ENCODE measurements at places on chromosomes 12 and 14. TPM values are rescaled to one million over a fixed set of nuclear protein-coding genes. Genes with fewer than 3 reads are reported as not detected.

DLGAP5 gene
- total RNA-seq: not detected

- no peak for DNase-seq
These were observed 105.3 kb upstream of the BCAT1 start for GRCh38 chr12:25054076-25054782.

ESRRB gene
- total RNA-seq: 0.17 TPM

- no peak for DNase-seq
These were observed 63.0 kb downstream of the CLMN start for GRCh38 chr14:95256776-95257060.

GRCh38 chr12:96140174-96140573, 54.0 kb upstream of the ELK3 start:
- no peak for DNase-seq

RPGRIP1 gene
- not detected for total RNA-seq

GRCh38 chr12:49869816-49870500, 27.1 kb upstream of the BCDIN3D start:
- no peak for DNase-seq

GRCh38 chr12:51124504-51124903, 41.1 kb upstream of the CSRNP2 start:
- DNase-seq: no peak

- no peak for DNase-seq
These were observed 8.8 kb upstream of the CCDC85C start for GRCh38 chr14:99612738-99613330.

GRCh38 chr14:69715725-69716477, 51.0 kb upstream of the SRSF5 start:
- no peak for DNase-seq

- no peak for DNase-seq
These were observed 163.0 kb downstream of the OTOGL start for GRCh38 chr12:80262346-80262745.

DNA sequence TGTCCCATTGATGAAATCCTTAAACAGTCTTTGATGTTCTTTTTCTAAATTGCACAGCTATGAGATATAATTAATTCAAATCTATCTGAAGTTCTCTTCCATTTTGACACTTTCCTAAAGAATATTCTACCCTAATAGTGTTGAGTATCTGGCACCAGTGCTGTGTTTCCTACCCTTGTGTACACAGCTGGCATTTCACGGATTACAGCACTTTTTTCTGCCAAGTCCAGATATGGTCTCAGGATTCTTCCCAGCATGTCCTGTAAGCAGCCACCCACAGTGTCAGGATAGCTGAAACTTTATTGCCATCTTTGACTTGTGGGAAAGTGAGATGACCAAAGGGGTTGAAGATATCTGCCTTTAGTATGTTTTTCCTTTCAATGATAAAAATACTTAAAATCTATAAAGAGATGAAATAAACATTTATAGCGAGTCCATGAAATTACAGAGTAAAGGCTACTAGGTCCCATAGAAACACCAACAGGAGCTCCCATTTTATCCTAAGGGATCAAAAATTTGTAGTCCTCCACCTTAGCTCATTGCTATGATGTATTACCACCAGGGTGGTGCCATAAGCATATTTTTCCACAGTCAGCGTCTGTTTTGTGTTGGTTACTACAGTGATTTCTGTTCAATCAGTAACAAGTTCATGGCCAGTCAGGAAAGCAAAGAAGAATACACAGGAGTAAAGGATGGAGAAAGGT, 96.7 kb downstream of the TRHDE start:
- no peak for DNase-seq

DNA sequence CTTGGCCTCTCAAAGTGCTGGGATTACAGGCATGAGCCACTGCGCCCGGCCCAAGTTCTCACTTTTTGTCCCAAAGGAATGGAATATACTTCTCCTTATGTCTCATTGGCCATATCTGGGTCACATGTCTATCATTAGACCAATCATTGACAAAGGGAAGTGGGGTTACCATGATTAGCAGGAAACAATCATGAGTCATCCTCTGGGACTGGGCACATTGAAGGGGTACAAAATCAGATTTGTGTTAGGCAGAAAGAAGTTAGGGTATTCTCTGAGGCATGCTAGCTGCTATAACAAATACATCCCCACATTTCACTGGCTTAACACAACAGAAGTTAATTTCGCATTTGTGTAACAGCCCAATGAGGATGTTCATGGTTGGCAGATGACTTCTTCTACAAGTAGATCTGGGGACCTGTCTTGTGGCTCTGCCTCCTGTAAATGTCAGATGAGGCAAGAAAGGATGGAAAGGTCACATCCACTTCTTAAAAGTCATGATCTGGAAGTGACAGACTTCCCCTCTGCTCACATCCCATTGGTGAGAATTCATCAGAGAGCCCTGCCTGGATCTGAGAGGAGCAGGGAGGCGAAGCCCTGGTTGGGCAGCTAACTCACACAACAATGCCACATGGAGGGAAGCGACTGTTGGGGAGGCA, 3.1 kb downstream of the CCDC63 start:
- DNase-seq: no peak

GRCh38 chr12:106687672-106688071, 86.8 kb upstream of the RIC8B start:
- no peak for DNase-seq

TGM1 gene
- total RNA-seq: 3.5 TPM

DNA sequence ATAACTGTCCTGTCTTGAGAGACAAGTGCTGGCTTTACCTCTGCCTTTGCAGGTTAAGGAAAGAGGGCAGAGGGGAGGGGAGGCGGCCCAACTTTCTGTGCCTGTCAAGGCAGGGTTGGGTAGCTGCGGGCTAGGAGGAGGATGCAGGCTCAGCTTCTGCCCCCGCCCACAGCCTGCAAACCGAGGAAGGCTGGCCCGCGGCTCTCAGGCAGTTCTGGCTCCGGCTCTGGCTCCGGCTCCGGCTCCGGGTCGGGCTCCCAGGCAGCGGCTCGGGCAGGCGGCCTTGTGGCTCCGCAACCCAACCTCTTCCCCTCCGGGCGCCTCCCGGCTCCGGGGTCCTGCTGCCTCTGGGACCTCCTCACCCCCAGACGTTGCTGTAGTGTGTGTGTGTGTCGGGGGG, 92.9 kb downstream of the TMEM30B start:
- DNase-seq: no peak

RD3L gene
- not detected for total RNA-seq

Data from CD4-positive, alpha-beta T cell (primary cell).